Stimulated activated naive CD4-positive, alpha-beta T cell (primary cell): ENCODE measurements at places on chromosomes 2 and 18.

GRCh38 chr2:176638167-176639015, 369.1 kb downstream of the MTX2 start:
- peak; percentile 26 for DNase-seq

DNA sequence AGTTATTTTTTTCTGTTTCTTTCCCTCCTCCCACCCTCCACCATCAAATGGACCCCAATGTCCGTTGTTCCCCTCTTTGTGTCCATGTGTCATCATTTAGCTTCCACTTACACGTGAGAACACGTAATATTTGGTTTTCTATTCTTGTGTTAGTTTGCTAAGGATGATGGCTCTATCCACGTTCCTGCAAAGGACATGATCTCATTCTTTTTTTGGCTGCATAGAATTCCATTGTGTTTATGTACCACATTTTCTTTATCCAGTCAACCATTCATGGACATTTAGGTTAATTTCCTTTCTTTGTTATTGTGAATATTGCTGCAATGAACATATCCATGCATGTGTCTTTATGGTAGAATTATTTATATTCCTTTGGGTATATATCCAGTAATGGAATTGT, 91.3 kb upstream of the TNP1 start:
- DNase-seq, result no peak

DNA sequence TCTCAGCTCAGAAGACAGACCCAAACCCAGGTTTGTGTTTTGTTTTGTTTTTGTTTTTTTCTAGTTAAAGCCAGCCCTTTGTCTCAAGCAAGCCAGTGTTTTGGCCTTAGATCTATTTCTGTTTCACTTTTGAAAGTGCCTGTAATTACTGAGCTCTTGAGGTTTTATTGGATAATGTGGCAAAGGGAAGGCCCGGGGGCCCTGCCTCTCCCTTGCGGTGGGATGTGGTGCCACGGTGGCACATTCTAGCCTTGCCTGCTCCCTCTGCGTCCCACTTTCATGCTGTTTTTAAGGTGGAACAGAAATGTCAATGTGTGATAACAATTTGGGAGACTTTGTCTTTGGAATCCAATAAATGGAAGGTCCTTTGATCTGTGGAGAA, 2.5 kb downstream of the HPCAL1 start:
- peak; percentile 12 for DNase-seq

- DNase-seq, result no peak
Measured at GRCh38 chr2:48601349-48601748, 16.3 kb upstream of the GTF2A1L start.

DNA sequence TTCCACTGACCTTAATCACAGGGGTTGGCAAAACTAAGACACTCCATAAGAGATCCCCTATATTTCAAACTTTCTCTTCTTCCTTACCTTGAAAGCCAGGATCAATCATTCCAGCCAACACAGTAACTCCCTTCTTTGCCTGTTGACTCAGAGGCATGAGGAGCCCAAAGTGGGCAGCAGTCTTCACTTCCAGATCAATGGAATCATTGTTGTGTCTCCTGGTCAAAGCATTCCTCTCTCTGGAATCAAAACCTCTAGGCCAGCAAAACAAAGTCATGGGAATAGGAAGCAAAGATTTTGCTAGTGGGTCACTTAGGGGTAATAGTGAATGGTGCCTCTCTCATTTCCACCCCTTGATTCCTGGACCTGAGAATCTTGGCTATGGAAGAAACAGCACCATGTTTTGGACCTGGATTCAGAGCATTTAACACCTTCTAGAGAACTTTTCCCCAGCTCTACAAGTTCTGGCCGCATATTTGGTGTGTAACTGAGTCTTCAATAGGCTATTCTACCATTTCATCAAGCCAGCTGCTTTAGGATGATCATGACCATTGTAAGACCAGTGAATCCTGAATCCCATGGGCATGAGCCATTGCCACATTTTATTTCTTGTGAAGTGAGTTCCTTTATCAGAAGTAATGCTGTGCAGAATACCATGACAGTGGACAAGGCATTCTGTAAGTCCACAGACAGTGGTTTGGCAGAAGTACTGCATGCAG, 65.7 kb upstream of the SERPINE2 start:
- no peak for DNase-seq

DNA sequence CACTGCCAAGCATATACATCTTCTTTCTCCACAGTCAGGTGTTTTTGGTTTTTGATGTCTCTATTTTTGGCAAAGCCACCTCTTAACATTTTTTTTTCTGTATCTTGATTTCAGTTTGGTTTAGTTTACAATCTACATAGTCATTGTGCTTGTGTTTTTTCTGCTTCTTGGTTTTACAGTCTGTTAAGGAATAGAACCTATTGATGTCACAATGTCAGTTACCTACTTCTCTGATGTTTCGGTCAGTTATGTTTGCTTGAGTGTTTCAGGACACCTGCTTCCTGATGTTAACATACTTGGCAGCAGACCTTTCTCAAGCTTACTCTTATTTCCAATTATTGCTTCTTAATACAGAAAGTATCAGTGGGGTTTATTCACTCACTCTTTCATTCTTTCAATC, 253.3 kb downstream of the SPAG16 start:
- no peak for DNase-seq

DNA sequence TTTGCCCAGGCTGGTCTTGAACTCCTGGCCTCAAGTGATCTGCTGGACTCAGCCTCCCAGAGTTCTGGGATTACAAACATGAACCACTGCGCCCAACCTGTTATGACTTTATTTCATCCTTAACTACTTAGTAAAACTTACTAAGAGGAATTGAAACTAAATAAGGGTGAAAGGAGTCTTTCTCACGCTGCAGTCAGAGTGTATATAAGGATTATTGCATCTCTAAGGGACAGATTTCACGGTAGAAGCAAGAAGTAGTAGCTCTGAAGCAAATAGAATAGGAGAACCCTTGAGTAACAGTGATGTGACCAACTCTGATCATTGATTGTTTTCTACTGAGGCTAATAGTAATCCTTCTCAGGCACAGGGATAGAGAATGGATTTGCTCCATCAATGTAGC, 960.1 kb downstream of the CPS1 start:
- DNase-seq, result no peak

DNA sequence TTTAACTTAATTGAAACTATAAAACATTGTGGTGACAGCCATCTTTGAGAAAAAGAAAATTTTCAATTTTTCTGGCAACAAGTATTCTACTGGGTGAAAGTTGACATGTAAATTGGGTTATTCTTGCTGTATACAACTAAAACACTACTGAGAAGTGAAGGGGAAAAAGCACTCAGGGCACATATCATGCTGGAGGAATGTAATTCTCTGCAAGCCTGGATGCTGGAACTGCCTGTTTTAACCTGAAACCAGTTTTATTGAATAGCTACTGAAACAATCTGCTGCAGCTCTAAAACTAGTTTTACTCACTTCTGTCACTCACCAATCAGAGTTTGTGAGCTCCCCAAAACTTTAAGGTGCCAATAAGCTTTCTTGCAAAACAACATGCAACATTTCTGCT, 1136.0 kb downstream of the LRP1B start:
- no peak for DNase-seq

GRCh38 chr2:26897807-26898479, 50.0 kb downstream of the DPYSL5 start:
- DNase-seq, result no peak

DNA sequence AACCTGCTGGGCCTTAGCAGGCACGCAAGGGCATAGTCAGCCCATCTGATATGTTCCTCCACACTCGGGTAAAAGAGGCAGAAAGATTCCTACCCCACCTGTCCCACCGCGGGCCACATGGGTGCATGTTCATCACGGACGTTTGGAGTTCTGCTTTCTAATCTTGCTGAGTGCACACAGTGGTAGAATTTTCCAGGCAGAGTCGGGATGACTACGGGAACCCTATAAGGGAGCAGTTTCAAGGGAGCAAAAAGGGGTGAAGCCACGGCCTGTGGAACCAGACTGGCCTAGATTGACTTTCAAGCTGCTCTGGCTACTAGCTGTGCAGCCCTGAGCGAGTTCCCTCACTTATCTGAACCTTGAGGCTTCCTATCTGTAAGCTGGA, 36.8 kb downstream of the POU3F3 start:
- no peak for DNase-seq

DNA sequence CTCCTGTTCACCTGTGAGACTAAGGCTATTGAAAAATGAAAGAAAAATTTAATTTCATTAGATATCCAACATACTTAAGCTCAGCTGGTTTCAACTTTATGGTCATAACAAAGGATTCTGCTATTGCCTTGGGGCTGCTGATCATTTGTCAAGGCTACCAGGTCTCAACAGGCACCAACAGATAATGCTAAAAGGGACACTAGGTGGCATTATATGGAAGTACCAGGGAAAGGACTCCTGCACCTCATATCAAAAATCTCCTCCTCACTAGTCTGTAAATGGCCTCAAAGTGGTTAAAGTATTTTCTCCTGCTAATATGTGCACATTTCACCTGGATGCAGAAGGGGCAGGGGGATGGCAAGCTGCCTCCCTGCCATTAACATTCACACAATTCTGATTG, 167.9 kb upstream of the REG3A start:
- DNase-seq, result no peak

DNA sequence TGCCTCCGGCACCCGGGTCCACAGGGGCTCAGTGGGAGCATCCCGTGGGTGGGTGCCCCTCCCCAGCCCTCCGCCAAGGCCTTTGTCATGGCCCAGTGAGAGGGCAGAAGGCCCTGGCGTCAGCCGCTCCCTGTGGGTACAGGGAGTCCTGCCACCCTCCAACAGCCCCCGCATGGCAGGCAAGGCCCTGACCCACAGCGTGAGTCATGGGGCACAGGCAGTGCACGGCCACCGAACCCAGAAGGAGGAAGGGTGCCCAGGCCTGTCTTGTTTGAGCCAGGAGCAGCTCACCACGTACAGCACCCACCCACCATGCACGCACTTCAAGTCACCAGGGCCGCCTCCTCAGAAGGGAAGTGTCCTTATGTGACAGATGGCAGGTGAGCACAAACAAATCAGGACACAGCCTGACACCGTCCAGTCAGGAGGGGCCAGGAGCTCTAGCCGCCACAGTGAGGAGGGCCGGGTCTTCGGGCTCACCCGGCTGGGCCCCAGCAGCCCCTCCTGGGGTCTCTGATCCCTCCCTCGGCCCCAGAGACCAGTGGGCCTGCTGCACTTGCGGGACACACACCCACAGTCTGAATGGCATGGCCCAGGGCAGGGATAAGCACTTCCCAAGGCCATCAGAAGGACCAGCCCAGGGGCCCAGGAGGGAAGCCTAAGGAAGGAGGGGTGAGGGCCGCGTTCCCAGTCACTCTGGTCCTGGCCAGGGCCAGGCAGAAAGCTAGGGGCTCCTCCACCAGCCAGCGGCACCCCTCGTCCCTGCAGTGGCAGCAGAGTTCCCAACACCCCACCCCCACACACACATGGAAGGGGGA, 25.8 kb downstream of the BIN1 start:
- peak; percentile 19 for DNase-seq

DNA sequence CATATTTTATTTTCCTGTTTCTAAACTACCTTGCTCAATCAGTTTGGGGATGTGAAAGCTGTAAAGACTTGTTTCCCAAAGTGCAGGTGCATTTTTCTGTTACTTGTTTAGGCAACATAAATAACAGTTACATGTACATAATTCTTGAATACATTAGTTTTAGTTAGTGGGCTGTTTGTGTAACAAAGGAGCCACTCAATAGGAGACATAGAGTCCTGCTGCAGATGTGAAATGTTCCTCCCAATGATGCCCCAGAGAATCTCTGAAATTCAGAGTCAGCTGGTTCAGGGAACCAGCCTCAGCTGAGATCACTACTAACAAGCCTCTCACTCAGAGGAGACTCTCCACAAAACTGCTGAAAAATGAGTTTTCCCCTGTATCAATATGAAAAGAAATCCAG, 91.5 kb upstream of the TWSG1 start:
- no peak for DNase-seq

DNA sequence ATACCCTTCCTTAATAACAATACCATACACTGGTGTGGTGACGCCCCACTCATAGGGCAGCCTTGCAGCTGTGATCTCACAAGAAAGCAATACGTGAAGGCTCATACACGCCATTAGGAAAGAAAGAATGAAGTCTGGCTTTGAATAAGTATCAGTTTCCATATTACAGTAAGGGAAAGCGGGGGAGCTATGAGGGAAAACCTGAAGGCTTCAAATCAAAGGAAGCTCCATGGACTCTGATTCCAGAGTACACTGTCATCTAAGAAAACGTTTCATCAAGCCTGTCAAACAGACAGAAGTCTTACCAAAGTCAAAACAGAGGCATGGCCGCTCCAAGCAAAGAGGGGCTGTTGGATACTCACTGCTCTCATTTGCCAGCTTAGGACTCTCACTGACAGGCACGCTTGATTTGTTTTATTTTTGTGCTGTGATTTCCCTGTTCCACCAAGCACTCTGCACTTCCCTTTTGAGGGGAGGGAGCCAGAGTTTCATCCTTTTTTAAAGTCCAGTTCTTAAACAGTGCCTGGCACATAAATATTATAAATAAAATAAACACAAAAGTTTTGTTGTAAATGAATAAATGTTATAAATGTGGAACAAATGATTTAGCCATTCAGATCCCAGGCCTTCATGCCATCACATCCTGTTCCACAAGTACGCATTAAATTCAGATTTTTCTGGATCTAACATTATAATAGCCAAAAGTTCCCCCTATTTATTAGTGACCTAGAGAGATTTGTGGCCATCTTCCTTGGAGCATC, 221.2 kb downstream of the PIEZO2 start:
- no peak for DNase-seq

- no peak for DNase-seq
Measured at GRCh38 chr18:54679318-54680149, 88.5 kb downstream of the DYNAP start.

DNA sequence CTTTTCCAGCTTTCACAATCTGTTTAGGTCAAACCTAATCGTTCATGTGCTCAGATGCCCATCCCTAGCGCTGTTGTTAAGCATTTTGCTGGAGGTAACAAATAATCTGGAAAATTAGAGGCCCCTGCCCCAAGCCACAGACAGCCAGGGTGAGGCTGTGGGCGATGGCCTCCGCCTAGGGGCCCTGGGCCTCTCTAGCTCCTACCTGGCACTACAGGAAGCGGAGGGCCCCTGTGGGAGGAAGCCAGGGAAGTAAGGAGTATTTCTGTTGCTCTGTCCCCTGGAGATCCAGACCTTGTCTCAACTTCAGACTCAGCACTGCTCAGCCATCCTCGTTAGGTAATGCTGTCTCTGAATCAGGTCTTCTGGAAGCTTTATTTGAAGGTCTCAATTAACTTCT, 12.4 kb upstream of the FOSL2 start:
- DNase-seq, result no peak

DNA sequence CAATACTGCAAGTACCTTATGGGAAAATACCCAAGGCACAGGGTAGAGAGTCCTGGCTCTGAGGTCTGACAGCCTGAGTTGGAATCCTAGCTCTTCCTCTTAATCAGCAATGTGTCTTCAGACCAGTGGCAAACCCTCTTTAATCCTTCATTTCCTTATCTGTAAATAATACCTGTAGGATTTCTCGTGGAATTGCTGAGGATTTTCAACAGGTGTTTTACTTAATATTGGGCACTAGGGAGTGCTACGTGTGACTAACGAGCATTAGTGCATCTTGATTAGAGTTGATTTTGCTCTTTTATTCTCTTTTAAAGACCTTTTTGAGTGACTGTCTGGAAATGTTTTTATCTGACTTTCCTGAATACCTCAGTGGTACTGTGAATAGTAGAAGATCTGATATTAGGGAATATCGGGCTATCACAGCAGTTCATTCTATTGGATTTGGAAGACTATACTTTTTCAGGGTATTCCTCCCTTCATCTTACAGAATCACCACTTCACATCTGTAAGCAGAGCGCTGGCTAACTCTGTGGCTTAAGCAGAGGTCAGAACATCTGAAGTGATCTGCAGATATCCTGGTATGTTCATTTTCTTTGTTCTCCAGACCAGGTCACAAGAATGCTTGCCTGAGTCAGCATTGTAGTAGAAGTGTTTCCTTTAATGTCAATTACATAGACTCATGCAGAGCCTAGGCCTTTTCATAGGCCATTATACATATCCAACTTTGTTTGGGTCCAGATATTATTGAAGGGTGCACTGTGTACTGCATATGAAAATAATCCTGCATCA, 49.1 kb downstream of the ARHGAP28 start:
- DNase-seq, result no peak
